ENCODE measurements at places on chromosomes 2 and 18.

GRCh38 chr2:241904791-241905710 lies 35.5 kb downstream of the RTP5 start:
- no peak for DNase-seq

DNA sequence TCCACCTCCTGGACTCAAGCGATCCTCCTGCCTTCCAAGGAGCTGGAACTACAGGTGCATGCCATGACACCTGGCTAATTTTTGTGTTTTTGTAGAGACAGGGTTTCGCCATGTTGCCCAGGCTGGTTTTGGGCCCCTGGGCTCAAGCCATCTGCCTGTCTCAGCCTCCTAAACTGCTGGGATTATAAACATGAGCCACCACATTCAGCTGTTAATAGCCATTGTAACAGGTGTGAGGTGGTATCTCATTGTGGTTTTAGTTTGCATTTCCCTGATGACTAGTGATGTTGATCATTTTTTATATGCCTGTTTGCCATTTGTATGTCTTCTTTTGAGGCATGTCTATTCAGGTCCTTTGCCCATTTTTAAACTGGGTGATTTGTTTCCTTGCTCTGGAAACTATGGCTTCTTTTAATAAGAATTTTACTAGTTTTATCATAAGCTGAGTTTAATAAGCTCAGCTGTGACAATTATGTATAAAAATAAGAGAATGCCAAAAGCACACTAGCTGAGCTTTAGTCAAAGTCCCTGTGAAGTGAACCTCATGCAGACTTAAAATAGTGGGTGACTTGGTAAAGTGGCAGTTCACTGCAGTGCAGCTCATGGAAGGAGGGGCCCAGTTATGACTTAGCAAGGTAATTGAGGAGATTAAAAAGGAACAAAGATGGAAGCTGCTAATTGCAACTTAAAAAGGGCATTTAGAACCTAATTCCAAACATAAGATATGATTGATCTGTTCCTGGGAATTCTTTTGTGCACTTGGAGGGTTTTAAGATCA lies 465.1 kb downstream of the TGIF1 start:
- no peak for DNase-seq

GRCh38 chr2:176653479-176654443 lies 384.5 kb downstream of the MTX2 start:
- no peak for DNase-seq

GRCh38 chr2:208033701-208034502 lies 8.6 kb upstream of the PLEKHM3 start:
- DNase-seq = no peak

- no peak for DNase-seq
These were observed 58.1 kb downstream of the ROCK2 start for GRCh38 chr2:11286323-11286722.

- DNase-seq = no peak
These were observed 255.8 kb downstream of the FBXO15 start for GRCh38 chr18:73891572-73892421.

DNA sequence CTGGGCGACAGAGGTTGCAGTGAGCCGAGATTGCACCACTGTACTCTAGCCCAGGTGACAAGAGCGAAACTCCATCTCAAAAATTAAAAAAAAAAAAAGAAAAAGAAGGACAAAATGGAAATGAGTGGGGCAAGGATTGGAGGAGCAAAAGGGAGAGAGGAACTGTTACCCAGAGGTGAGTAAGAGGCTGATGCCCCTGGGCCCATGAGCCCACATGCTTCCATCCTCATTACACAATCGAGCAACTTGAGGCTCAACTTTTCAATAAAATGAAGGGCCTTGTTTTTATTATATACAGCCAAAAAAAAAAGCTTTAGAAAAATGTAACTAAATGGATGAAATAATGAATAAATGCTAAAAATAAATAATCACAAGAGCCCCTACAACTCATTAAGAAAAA lies 91.7 kb upstream of the YWHAQ start:
- no peak for DNase-seq

DNA sequence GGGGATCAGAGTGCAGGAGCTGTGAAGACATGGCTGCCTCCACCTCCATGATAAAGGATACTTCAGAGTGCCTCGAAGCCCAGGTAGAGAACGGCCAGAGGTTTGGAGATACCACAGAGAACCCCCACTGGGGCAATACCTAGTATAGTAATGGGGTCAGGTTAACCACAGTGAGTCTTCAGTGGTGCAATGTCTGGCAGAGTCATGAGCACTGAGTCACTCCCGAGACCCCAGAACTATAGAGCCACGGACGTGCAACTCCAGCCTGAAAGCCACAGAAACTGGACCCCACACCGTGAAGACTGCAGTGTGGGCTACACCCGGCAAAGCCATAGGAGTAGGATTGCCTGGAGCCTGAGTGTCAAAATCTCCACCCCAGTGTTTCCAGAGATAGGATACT lies 746.6 kb downstream of the CBLN2 start:
- no peak for DNase-seq

DNA sequence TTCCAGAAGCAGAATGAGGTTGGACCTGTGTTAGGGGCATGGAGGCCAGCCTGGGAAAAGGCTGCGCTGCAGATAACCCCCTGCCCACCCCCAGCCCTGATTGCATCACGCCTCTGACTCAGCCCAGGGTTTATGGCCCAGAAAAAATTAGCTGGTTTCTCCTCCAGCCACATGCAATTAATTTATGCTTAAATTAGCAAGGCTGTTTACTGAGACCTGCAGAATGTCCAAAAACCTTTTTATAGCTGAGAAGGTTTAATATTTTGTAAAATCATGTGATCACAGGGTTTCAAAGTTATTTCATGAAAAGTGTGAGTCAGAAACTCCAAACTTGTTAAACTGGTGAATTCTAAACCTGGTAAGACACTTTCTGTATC lies 123.1 kb upstream of the HDAC4 start:
- no peak for DNase-seq

DNA sequence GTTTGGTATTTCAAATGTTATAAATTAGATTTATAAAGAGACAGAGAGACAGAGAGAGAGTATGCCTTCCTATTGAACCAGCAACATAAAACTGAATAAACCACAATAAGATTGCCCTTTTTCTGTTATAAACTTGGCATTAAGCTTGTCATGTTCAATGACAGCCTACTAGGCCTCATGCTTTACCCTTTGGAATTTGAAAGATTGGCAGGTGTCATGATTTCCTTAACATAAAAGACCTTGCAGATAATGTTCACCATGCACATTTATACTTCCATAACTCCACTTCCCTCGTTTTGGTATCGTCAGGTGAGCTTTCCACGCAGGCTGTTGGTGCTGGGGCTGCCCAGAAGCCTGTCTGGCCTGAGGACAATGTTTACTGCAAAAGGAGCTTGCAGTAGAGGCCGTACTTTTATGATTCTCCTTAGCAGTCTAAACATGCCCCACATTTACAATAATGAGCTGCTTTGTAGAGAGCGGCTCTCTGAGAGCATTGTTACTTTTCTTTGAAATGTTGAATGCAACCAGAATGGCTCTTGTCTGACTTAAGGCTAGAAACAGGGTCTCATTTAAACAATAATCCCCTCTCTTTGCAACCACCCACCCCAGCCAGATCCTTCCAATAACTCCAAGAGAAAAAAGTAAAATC lies 379.1 kb upstream of the ATP5MC3 start:
- no peak for DNase-seq

DNA sequence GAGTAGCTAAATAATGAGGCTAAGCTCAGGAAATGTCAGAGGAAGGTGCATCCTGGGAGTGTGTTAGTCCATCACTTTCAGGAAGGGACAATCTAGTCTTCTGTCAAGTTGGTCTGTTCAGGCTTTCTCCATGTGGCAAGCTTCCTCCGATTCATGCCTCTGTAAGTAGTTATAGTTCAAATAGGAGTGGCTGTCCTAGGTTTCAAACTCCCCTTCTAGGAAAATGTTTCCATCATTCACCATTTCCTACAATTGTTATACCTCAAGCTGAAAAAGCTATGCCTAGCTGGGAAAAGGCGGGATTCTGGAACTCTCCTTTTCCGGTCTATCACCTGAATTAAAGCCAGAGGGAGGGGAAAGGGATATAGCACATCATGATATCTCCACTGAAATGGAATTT lies 287.7 kb upstream of the ZSWIM2 start:
- DNase-seq = no peak

GRCh38 chr2:144514616-144515091 lies 5.3 kb downstream of the ZEB2 start:
- no peak for DNase-seq

DNA sequence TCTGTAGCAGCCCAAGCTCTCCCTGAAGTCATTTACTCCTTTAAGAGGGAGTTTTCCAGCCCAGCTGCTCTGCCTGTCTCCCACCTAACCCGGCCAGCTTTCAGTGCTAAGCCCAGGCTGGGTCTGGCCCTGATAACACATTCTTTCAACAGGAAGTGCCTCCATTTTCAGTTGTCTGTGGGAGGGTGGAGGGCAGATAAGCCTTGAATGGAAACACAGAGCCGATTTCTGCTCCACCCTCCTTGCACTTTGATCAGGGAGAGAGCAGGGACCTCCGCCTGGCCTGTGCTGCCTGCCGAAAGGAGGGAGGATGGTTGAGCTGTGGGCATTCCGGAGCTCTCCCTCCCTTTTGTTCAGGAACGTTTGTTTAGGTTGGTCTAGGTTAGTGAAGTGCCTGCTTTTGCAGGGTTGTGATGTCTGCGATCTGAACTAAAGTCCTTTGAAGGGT lies 24.8 kb downstream of the GATA6 start:
- DNase-seq = no peak

DNA sequence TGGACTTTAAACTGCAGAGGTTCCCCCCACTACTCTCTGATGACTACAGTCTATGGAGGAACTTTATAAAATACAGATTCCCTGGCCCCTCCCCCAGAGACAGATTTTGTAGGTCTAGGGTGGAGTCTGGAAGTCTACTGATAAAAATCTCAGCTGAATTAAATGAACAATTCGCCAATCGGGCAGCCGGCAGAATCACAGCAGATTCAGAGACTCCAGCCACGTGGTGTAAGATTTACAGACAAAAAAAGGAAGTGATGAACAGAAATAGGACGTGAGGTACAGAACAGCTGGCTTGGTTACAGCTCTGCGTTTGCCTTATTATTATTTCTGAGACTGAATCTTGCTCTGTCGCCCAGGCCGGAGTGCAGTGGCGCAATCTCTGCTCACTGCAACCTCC lies 21.4 kb upstream of the MTA3 start:
- no peak for DNase-seq

- no peak for DNase-seq
These were observed 109.2 kb downstream of the THADA start for GRCh38 chr2:43486603-43487002.

DNA sequence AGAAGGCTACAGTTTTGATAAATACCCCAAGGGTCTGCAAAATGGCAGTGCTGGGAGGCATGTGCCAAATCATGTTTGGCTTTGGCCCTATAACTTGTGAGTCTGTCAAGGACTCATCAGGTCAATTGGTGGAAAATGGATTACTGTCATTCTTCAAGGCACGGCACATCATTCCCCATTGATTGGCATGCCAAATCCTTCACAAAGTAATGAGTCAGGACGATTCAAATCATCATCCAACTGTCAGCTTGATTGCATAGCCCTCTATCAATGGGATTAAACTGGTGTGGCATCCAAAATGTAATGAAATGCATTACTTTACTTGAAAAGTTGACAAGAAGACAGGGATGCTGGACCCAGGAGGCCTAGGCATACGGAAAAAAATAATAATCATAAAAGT lies 441.6 kb upstream of the PIK3C3 start:
- no peak for DNase-seq

DNA sequence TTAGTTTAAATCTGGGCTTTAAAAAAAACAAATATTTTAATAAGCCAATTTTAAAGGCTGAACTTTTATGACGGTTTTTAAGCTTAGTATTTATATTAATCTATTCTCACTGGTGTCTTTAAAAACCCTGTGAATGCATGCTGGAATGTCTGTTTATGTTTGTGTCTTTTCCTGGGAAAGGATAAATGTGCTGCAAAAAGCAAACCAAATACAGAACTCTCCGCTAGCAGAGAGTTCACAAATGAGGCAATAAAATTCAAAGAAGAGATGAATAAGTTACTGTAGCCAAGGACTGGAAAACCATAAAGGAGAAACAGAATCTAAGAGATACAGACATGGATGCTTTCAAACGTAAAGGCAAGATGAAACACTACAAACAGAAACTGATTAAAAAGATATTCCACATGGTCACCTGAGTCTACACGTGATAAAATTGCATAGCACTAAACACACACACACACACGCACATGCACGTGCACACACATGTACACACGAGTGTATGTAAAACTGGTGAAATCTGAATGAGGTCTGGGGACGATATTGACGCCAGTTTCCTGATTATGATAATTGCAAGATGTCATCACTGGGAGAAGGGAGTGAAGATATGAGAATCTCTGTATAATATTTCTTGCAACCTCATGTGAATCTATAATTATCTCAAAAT lies 4.5 kb downstream of the TWIST2 start:
- DNase-seq = no peak

GRCh38 chr2:9897331-9897737 lies 54.1 kb downstream of the TAF1B start:
- no peak for DNase-seq

DNA sequence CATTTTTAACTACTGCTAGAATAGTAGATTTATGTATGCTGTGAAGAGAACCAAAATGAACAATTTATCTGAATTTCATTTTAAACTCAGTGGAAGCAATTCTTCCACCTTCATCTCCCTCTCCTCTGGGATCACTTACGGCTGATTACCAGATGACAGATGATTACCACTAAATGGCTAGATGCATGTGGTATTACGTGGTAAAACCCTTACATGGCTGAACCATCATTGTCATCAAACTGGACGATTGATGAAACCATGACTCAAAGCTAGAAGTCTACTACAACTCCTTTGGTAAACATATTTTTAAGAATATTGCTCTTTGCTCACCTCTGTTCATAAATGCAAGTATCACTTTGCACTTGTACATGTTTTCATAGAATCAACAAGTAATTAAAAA lies 48.5 kb upstream of the DOCK10 start:
- no peak for DNase-seq

DNA sequence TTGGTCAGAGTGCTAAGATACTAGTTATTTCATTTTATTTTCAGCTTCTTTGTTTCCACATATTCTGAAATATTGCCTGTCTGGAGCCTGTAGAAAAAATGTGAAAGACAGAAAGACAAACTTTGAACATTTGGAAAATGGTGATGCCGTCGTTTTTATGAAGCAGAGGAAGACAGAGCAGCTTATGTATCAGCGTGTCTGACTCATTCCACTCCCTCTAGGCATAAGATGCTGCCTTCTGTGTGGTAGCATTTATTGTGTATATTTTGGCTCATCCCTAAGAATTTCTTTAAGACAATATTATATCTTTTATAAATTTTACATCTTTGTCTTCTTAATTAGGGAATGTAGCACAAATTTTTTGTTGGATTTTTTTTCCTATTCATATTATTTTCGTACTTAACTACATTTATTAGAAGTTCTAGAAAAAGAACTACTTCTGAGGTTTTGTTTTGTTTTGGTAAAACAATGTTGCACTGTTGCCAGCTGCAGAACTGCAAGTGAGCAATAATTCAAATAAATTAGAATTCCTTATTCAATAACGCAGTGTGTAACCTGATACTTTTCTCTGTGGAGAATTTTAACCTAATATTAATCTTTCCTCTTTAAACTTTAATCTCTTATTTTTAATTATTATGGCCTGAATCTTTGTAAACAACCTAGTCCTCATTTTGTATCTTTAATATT lies 300.4 kb downstream of the ZNF407 start:
- DNase-seq = no peak
